Central memory CD8-positive, alpha-beta T cell (primary cell): ENCODE measurements at places on chromosomes 7 and 10.

DNA sequence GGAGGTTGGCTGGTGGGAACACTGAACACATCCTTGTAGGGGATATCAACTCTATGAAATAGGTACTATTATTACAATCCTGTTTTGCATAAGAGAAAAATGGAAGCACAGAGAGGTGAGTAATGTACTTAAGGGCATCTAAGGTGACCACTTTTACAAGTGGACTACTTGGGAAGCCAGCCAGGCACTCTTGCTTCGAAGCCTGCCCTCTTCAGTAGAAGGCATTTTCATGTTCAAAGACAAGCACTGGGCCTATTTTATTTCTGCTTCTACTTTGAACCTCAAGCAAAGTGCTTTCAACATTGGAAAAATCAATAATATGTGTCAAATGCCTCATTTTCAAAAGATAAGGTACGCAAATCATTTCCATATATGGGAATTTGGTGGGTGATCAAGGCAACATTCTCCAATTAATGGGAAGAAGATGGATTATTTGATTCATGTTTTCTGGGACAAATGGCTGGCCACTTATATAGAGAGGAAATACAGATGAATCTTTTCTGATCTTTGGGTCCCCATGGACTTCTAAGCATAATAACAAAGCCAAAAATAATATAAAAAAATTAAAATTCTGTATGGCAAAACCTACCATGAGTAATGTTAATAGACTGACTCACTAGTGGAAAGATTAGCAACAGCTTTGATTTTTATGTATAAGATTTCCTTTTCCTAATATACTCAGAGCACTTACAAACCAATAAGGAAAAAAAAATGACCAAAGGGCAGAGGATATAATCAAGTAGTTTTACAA lies 270.2 kb downstream of the FRMD4A start:
- no peak for DNase-seq

DNA sequence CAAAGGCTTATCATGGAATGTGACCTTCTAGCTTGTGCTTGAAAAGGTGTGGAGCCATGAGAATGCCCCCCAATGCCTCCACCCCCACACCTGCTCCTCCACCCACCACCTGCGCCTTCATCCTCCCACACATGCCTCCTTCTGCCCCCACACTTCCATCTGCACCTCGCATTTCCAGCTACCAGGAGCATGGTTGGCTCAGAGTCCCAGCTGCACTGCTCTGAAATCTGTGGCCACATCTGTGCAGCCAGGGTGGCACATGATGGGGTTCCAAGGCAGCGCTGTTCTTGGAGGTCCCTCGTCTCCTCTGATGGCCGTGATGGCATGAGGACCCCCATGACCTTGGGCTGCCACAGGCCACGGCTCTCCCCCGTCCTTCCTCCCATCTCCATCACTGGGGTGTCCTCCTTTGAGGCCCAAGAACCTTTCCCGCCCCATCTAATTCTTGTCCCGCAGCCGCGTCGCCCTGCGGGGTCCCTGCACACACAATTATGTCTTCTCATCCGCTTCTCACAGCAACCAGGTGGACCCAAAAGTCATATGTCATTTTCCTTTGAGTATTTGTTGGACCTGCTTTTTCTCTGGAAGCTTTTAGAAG lies 40.6 kb upstream of the CNPY1 start:
- no peak for DNase-seq

DNA sequence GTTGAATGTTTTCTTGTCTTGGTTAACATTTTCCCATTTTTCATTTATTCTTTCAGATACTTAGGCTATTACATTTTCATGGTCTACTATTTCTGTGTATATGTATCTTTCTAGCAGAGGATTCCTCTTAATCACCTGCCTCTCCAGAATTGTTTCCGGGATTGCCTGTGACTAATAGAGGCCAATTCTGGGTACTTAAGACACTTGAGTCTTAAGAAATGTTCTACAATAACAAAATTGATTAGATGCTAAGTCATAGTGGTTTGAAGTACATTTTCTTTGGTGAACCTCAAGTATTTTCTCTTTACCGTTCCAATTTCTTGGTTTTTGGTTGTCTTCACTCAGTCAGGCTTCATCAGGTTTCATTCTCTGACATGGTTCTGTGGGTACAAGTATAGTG lies 26.4 kb downstream of the BBS9 start:
- DNase-seq, result no peak

DNA sequence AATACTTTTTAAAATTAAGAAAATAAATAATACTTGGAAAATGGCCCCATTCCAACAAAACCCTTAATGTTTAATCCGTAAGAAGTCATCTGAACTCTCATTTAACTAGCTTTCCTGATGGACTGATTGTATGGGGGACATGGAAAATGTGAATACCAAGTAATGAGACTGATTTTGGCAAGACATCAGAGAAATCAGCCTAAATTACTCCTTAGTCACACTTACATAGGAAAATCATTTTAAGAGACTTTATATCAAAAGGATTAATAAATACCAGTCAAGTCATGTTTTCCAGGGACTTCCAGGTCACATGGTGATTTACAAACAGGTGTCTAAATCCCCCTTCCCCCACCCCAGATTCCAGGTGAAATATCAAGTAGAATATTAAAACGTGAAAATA lies 58.2 kb downstream of the GRM8 start:
- DNase-seq, result no peak

- no peak for DNase-seq
Measured at GRCh38 chr7:142862786-142863400, 8.0 kb downstream of the EPHB6 start.

- DNase-seq, result no peak
Measured at GRCh38 chr7:106568680-106569499, 92.1 kb downstream of the CCDC71L start.

DNA sequence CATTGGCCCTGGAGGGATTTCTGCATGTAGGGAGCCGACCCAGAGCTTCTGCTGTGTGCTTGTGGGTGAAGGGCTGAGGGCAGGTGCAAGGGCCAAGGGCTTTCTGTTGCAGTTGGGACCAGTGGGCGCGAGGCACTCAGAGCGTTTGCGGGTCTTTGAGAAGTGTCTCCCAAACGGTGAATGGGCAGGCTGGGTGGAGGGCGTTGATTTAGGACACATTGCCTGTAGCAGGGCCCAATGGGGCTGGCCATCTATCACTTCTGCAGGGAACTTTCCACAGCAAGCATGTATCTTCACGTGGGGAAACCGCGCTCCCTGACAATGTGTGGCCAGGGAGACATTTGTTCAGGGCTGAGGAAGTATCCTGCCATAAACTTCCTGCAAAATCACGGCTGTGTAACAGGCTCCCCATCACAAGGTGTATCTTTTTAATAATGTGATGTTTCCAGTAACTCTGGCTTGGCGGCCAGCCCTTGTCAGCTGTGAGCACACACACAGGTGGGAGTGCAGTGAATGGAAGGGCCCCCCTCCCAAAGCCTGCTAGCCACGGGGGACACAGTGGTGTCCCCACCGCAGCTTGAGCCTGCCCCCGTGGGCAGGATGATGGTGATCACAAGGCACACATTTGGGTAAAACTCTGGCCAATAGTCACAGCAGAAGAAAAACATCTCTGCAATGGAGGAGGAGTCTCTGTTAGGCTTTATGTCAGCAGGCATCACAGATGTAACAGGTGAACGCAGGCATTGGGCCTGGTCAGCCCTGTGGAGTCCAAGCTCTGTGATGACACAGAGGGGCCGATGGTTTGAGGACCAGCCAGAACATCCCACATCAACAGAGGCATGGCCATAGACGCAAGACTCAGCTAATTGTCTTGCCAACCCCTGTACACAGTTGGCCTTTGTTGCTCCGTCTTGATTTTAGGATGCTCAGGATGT lies 84.3 kb downstream of the GLRX3 start:
- no peak for DNase-seq

- no peak for DNase-seq
Measured at GRCh38 chr10:32161586-32161985, 105.4 kb upstream of the KIF5B start.

DNA sequence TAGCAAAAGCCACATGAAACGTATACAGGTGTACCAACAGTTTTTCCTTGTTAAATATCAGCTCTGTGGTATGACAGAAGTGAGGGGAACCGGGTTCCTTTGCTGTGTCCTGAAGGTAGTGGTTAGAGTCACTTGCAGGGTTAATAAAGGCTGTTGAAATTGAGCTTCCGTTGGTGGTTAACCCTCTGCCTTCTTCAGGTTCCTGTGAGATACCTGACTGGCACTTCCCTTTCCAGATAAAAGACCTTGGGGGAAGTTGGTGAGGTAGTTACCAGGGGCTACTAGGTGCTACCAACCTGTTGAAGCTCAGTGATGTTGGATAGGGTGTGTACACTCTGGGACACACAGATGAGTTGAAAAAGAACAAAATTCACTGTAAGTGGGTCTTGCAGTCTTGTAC lies 384.1 kb downstream of the GATA3 start:
- peak; percentile 44 for DNase-seq

DNA sequence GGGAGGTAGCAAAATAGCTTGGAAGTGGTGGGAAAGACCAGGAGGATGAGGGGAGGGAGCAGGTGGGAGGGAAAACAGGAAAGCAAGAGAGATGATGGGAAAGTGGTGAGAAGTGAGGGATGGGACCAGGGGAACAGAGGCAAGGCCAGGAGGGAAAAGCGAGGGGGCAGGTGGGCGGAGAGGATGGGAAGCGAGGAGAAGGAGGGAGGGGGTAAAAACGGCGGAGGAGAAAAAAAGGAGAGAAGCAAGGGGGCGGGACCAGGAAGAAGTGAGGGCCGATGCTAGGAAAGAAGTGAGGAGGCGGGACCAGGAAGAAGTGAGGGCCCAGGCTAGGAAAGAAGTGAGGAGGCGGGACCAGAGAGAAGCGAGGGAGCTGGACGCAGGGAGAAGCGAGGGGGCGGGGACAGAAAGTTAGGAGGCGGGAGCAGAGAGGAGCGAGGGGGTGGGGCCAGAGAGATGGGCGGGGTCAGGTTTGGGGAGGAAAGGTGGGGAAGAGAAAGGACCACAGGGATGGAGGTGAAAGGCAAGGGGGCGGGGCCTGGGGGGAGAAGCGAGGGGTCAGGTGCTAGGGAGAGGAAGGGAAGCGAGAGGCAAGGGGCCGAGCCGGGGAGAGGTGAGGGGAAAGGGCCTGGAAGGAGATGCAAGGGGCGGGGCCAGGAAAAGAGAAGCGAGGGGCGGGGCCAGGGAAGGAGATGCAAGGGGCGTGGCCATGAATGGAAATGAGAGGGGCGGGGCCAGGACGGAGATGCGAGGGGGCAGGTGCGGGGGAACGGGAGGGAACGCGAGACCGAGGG lies 984 bp downstream of the SMURF1 start:
- peak; percentile 78 for DNase-seq

GRCh38 chr7:138245682-138246081 lies 169.4 kb downstream of the AKR1D1 start:
- no peak for DNase-seq

GRCh38 chr7:11831156-11831735 lies 752 bp downstream of the THSD7A start:
- DNase-seq, result no peak

GRCh38 chr10:61283481-61284221 lies 169.5 kb downstream of the TMEM26 start:
- no peak for DNase-seq

- no peak for DNase-seq
Measured at GRCh38 chr7:8133188-8133848, 128.6 kb downstream of the ICA1 start.

DNA sequence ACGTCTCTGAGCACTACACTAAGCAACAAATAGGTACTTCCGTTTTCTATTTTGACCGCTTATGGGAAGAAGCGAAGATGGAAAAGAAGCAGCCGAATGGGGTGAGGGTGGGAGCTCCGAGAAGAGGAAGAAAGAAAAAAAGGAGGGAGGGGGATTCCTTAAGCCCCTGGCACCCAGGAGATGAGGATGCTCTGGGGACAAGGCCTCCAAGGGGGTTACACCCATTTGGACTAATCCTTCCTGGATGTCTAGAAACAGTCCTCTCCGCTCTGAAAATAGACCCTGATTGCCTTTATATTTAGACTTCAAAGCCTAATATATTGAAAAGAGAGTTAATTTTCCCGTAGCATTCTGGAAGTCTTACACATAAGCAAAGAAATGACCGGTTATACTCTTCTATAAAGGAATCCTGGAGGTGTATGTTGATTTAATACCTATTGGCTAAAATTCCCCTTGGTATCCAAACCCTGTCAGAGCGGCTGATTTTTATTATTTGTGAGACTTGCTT lies 676 bp upstream of the HTR7 start:
- DNase-seq, result no peak

DNA sequence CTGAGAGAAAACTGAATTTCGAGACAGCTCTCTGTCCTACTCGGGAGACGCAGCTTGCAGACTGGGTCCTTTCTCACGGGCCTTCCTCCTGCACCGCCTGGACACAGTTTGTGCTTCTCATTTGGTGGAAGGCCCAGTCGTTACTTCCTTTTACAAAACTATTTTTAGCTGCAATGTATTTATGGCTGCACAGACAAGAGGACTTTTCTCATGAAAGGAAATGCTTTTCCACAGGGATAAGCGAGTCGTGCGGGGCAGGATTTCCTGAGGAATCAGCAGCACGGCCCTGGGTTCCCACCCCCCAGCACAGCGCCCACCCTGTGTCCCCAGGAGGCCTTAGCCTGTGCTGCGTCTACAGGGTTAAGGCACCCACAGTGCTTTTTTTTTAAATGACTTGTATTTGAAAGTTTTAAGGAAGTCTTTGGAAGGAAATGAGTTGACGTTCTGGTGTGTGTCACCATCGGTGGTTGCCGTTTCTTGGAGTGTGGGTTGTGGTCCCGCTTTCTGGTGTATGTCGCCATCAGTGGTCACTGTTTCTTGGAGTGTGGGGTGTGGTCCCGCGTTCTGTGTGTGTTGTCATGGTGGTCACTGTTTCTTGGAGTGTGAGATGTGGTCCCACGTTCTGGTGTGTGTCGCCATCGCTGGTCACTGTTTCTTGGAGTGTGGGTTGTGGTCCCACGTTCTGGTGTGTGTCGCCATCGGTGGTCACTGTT lies 50.9 kb downstream of the INPP5A start:
- DNase-seq, result no peak

GRCh38 chr10:127315888-127316287 lies 119.5 kb upstream of the INSYN2A start:
- no peak for DNase-seq

DNA sequence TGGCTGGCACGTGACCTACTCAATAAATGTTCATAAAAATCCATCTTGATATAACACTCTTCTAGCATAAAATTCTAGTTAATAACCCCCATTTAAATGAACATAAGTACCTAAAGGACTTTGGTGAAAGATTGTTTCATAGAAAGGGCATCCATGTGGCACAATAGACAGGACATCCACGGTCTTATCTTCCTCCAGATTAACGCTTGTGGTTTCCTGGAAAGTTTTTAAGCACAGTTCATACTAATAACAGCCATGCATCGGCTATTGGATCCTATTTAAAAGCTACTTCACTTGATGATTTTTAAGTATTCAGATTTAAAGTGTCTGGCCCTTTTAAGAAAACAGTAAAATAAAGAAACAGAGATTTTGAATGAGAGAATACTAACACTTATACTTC lies 288.3 kb downstream of the AHR start:
- no peak for DNase-seq

GRCh38 chr10:127887541-127888415 lies 5.0 kb downstream of the CLRN3 start:
- no peak for DNase-seq

- DNase-seq, result no peak
Measured at GRCh38 chr10:30057421-30057841, 2.0 kb downstream of the JCAD start.
